ENCODE measurements at places on chromosomes 12 and 14.

DNA sequence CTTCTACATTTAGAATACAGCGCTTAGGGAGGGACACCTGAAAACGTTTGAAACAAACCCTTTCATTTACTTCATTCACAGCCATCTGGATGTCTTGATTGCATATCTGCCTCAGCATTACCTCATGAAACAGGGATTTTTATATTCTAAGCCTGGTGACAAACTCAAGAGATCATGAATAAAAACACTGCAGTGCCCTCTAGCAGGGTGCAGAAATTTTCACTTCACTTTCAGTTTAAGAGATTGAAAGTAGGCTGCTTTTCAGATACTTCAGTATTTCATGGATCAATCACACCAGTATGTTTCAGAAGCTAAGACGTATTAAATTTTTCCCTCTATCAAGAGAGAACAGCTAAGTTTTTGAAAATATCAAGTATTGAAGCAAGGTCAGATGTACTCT is 467.8 kb downstream of the MDGA2 start:
- no peak for DNase-seq

DNA sequence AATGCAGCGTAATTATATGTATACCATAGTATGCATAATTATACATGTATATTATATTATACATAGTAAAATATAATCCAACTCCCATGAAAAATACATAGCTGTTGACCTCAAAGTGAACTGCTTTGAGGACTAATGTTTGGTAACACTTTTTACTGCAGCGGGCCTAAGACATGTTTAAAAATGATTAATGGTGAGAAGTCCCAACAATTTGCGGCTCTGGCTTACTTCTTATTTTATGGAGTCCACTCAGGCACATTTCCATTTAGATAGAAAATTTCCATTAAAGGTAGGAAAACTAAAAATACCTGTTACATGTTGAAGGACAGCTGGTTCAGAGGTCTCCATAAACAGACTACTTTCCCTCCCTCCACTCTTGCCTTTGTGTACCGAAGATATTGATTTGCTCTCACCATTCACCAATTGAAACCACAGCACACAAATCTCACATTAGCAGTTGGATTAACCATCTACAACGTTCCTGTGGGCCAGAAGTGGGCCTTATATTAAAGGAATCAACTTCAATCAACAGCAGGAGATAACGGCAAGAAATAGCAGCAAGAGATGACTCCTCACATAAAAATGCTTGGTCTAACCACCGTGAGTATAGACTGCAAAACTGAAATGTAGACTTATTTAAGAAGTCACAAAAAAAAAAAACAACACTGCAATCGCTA is 14.1 kb upstream of the NT5DC3 start:
- DNase-seq: no peak

GRCh38 chr14:68791902-68792677 is 777 bp downstream of the ZFP36L1 start:
- no peak for DNase-seq

- DNase-seq: no peak
Measured at GRCh38 chr14:82394916-82395315, 861.3 kb upstream of the SEL1L start.

DNA sequence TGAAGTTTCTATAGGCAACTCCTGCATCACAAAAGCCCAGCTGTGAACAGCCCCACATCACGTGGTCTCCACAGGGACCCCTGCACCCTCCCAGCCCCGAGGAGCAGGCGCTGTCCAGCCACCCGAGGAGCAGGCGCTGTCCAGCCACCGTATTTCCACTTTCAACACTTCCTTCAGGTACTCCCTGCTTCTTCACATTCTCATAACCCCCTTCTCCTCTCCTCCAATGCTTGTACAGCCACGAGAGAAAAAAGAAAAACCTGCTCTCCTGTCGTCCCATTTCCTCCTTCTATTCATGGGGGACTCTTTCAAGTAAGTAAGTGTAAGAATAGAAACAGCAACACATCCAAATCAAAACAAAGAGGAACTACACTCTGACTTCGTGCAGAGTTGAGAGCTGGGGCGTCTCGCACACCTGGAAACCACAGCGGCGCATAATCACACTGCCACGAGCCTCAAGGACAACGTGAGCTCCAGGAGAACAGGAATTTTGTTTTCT is 11.9 kb downstream of the CDC42BPB start:
- DNase-seq: no peak

- DNase-seq: no peak
Measured at GRCh38 chr12:125329239-125330102, 264.2 kb downstream of the AACS start.

GRCh38 chr12:12081836-12082497 is 11.2 kb downstream of the BCL2L14 start:
- peak; percentile 54 for DNase-seq

DNA sequence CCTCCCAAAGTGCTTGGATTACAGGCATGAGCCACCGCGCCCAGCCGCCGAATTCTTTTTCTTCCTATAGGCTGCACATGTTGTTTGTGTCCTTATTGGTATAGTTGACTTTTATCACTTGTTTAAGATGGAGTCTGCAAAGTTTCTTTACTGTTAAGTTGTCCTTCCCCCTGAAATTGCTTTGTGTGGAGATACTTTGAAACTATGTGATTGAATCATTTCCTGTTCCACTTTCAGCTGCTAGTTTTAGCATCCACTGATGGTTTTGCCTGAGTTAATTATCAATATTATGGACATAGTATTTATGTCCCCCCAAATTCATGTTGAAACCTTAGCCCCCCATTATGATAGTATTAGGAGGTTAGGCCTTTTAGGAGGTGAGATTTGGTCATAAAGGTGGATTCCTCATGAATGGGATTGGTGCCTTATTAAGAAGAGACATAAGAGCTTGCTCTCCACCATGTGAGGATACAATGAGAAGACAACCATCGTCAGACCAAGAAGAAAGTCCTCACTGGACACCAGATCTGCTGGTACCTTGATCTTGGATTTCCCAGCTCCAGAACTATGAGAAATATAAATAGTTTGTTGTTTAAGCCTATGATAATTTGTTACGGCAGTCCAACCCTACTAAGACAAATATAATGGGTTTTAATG is 34.9 kb downstream of the PPHLN1 start:
- DNase-seq: no peak

DNA sequence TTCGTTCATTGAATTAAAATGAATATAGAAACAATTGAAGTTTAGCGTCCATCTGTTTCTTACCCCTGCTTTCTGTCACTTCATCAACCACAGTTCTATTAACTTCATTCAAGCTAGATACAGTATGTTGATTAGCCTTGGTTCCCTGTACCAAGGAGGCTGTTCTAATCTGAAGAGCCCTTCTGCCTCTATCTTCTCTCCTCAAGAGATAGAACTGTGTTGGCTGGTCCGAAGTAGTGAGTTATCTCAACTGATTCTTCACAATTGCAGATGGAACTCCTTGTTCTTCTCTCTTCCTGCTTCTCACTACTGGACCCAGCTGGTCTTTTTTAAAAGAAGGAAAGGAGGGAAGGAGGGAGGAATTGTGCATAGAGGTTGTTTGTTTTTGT is 82.1 kb upstream of the TRAF3 start:
- no peak for DNase-seq

DNA sequence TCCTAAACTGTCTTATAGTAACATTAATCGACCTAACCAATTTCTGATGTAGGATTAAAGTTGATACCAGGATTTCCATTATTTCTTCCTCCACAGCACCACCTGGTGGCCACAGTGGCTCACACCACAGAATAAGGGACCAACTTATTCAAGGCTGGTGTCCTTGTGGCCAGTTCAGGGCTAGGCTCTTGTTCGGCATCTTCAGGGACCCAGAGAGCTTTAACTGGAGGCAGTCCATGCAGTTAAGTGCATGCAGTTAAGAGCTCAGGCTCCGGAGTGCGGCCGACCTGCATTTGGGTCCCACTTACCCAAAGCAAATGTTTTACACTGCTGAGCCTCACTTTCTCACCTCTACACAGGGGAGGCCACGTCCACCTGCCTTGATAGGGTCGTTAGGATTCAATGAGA is 42.0 kb upstream of the GPR68 start:
- peak; percentile 83 for DNase-seq

DNA sequence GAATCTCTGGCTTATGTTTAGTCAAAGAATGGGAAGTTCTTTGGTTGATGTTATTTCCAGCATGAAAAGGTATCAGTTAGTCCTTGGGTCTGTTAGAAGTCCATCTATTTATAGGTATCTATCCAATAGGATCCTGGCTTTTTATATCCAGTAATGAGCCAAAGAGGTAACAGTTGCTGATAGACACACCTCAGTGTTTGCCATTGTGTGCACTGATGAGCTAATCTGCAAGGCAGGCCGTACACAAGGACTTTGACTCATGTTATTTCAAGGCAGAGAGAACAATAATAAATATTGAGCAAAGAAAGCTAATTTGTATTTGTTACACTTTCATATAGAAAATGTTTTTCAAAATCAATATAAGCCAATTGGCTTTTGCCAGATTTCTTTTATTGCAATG is 56.4 kb downstream of the GLT1D1 start:
- no peak for DNase-seq

GRCh38 chr12:59597385-59597781 is 1.6 kb downstream of the SLC16A7 start:
- peak; percentile 94 for DNase-seq

DNA sequence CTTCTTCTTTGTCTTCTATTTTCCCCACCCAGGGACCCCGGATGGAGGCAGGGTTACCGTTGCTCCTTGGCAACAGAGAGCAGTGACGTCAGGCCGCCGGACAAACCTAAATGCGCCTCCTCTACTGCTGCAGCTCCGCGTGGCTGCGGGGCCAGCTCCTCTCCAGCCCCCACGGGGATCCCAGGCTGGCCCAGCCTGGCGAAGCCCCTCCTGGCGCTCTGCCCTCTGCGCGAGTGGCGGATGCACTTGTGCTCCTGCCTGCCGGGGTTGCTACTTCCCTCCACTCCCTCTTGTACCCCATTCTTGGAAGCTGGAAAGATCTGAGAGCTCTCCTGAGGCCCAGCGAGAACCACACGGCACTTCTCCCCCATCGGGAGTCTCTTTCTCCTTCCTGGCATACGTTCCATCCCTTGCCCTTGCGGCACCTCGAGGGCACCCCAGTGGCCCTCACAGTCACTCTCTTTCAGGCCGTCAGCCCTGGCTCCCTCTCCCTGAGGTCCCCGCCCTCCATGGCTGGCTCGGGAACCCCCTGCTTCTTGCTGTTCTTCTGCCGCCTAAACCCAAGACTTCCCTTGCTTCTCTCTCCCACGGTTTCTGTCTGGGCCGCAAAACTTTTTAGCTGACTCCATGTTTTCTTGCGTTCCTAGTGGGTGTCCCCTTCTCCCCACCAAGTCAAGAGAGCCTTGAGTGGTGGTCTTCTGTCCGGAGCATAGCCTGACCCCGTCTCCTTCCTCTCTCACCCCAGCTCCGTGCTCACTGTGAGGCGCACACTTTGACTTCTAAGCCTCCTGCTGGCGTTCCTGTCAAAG is 121.7 kb downstream of the PAPOLA start:
- no peak for DNase-seq

GRCh38 chr12:129844662-129845220 is 59.1 kb downstream of the TMEM132D start:
- DNase-seq: peak; percentile 11

GRCh38 chr12:87200289-87200979 is 828.8 kb downstream of the C12orf50 start:
- no peak for DNase-seq

DNA sequence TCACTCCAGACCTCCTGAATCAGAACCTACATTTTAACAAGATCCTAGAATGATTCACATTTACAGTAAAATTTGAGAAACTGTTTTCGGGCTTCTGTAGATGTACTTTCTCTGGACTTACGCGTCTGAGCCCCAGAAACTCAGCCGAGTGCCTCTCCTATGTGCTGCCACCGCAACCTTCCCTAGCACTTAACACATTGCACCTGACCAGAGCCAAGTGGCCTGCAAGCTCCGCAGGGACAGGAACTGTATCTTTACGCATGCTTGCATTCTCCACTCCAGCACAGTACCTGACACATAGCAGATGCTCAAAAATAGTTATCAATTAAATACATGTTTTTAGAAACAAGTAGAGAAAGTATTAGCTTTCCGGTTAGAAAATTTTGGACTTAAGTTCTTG is 1.2 kb downstream of the SMCO2 start:
- DNase-seq: no peak

- DNase-seq: no peak
Measured at GRCh38 chr12:130710733-130711080, 5.4 kb downstream of the RIMBP2 start.

- no peak for DNase-seq
Measured at GRCh38 chr12:116484807-116485206, 74.4 kb upstream of the MAP1LC3B2 start.

GRCh38 chr12:119399301-119399700 is 64.8 kb downstream of the CCDC60 start:
- no peak for DNase-seq

GRCh38 chr12:79421236-79421740 is 269.5 kb downstream of the PAWR start:
- DNase-seq: no peak

DNA sequence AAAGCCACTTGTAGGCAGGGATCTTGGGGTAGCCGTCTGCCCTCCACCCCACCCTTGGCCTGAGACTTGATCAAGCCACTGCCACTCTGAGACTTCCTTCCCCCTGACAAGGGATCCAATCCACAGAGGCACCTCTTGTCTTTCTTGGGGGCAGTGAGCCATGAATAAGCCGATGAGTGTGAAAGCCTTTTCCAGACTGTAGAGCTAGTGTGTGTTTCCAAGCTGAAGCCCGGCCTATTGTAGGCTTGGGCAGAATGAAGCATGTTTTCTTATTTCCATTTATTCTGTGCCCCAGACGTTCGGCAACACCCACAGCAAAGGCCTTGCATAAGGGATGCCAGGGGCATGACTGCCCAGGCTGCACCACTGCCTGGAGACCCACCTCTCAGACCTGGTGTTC is 991.6 kb downstream of the BCL11B start:
- DNase-seq: no peak

- no peak for DNase-seq
Measured at GRCh38 chr12:97757481-97758193, 295.0 kb downstream of the RMST start.

DNA sequence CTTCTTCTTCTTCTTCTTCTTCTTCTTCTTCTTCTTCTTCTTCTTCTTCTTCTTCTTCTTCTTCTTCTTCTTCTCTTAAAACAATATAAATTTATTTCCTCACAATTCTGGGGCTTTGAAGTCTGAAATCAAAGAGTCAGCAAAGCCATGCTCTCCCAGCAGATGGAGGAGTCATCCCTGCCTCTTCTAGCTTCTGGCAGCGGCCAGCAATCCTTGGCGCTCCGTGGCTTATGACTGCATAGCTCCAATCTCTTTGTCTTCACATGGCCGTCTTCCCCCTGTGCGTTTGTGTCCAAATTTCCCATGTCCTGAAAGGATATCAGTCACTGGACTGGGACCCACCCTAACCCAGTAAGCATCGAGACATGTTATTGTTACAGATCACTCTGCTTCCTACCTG is 22.9 kb downstream of the KCNA1 start:
- DNase-seq: no peak
